ENCODE measurements at places on chromosomes 5 and 9.
A peak's percentile ranks its signal among the peaks of the same experiment; 100 is the strongest.

DNA sequence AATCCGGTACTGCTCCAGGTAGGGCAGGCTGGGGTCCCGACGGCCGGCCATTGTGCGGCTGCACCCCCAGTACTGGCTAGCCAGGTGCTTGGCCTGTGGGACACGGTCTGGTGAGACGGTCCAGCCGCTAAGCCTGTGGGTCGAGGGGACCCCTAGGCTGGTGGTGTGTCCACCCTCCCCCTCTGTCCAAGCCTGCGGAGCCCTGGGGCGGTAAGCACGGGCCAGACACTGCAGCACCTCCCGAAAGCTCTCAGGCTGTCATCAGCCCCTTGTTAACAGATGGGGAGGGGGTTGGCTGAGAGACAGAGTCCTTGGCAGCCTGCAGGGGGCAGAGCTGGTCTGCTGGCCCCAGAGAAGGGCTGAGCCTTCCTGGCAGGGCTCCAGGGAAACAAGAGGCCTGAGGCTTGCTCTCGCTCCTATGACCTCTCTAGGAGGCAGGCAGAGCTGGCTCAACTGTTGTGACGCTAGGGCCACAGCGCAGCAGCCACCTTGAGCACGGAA, 11.8 kb upstream of the MRNIP start:
- no peak for DNase-seq

GRCh38 chr9:129757045-129757444, 4.2 kb upstream of the PTGES start:
- DNase-seq = no peak

GRCh38 chr5:151095341-151096000, 14.6 kb upstream of the TNIP1 start:
- peak; percentile 43 for DNase-seq

- DNase-seq = no peak
Measured at GRCh38 chr9:21968331-21969010, 25.7 kb downstream of the CDKN2A start.

DNA sequence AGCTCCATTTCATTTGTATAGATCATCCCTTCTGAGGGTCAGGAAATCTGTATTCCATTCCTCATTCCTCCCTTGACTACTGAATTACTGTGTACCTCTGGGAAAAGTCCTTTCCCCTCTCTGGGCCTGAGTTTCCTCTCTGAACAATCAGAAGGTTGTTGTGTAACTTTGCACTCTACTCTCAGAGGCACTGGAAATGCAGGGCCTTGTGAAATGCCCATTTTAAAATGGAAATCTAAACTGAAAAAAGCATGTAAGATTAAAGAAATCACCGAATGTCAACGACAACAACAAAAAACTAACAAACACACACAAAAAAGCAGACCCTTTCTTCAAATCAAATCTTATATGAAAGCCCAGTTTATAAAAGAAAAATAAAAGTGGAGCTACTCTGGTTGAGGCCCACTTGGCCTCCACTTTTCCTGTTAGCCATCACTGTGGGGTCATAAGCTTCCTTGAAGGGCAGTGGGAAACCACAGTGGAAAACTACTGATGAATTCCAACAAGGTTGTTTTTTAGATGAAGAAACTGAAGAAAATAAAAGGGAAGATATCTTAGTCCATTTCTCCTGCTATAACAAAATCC, 21.6 kb upstream of the GRPEL2 start:
- no peak for DNase-seq

GRCh38 chr5:171957591-171958251, 48.7 kb downstream of the FBXW11 start:
- peak; percentile 78 for DNase-seq

DNA sequence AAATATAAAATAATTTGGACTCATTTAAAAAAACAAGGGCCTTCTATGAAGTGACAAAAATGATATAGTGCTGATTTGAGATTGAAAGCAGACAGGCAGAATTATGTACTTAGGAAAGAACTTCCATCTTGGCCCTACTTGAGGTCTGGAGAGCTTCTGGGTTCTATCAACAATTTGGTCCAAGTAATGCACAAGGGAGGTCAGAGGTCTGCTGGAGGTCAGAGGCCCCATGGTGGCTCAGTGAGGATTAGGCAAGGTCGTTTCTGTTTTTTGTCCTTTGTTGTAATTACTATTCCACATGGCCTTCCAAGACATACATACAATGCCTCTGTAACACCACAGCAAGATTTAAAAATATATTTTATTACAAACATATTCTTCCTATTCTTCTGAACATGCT, 37.2 kb downstream of the NUDT12 start:
- DNase-seq = no peak

DNA sequence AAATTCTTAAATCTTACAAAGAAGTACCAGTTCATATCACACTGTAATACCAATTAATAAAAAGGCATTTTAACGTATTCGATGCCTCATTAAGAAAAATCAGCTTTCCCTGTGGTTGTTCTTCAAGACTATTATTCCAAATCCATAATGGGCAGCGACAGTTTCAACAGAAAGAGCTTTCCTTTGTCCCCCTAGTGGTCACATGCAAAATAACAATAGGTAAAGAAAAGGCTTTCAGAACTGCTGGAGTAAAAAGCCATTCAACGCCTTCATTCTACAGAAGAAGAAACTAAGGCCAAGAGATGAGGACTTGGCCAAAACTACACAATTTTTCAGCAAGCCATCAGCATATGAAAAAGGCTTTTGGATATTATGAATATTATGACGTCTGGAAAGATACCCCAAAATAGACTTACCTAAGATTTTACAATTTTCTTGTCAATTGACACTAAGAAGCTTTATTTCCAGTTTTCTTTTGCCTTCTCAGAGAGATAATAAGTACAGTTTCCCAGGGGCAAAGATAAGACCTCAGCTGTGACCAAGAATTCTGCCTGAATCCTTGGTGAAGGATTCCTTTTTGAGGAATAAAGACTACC, 6.7 kb upstream of the CDH6 start:
- peak; percentile 82 for DNase-seq

DNA sequence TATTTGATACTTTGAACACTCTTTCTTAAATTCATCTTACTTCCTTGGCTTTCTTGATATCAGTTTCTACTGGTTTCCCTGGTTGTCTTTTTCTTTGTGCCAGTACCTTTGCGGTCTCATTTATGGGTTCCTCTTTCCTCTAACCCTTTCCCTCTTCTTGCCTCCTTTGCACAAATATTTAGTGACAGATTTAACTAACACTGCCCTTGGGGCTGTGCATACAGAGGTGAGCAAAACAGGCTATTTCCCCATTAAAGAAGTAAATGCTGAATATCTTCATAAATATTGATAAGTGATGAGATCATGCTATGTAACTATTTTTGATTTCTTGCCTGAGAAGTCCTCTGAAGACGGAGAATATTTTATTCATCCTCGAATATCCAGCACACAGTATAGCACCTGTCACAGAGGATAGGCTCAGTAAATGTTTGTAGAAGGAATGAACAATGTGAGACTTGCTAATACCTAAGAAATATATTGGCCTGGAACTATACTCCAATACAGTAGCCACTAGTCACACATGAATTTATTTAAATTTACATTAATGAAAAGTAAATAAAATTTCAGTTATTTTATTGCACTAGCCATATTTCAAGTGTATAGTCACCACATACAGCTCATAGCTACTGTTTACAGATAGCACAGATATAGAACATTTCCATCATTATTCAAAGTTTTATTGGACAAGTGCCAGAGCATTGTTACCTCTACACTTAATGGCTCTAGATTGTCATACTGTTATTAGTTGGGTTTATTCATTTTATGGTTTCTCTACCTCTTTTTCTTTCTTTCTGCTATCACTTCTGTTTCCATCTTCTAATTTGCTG, 90.4 kb downstream of the RIC1 start:
- DNase-seq = no peak

DNA sequence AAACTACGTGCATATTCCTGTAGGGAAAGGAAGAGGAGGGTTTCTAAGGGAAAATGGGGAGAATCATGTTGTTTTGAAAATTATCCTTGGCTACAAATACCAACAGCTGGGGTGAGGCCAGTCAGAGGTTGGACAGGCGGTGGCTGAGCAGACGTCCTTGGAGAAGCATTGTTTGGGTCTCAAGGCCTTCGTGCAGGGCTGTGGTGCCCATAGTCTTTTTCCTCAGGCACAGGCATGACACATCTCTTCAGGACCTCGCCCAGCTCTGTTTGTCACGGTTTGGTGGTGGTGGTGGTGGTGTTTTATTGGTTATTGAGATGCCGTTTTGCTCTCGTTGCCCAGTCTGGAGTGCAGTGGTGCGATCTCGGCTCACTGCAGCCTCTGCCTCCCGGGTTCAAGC, 27.8 kb upstream of the EGFL7 start:
- no peak for DNase-seq

DNA sequence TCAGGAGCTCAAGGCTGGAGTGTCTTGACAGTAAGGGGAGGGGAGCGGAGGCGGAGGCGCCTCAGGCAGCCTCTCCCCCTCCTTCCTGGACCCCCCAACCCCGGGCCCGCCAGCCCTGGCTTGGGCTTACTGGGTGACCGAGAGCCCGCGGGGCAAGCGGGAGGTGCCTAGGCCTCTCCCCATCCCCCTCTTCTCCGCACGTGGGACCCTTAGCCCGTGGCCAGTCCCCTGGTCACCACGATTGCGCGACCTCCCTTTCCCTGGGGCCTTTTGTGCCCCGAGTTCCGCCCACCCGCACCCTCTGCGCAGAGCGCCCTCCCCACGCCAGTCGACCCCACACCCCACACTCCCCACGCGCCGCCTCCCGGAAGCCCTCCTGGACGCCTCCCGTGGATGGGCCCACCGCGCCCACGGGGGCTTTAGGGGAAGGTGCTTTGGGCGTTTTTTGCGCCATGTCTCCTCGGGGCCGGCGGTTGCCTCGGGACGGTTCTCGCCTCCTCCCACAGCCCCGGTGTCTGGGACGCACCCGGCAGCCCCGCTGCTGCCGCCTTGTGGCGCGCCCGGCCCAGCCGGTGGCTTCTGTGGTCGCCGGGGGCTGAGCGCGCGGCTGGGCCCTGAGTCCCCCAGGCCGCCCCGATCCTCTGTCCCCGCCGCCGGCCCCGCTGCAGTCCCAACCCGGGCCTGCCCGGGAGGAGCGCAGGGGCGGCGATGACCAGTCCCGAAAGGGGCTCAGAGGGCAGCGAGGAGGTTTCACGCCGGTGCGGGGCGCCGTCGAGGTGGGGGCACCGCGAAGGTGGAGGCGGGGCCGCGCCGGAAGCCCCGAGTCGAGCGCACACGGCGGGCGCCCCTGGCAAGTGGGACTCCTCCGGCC, 3.2 kb downstream of the TOR4A start:
- no peak for DNase-seq

DNA sequence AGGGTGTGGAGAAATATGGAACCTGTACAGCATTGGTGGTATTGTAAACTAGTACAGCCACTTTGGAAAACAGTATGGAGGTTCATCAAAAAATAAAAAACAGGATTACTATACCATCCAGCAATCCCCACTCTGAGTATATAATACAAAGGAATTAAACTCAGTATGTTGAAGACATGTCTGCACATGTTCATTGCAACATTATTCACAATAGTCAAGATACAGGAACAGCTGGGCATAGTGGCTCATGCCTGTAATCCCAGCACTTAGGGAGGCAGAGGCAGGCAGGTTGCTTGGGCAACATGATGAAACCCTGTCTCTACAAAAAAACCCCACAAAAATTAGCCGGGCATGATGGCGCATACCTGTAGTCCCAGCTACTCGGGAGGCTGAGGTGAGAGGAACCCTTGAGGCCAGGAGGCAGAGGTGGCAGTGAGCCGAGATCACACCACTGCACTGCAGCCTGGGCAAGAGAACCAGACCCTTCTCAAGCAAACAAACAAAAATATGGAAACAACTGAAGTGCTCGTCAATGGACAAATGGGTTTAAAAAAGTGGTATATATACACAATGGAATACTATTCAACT, 63.6 kb downstream of the TMEM174 start:
- DNase-seq = no peak

All from Kasumi-1 (cell line).